H9 (cell line): ENCODE measurements at places on chromosomes 1 and 21. TPM values are rescaled to one million over a fixed set of nuclear protein-coding genes. Genes with fewer than 3 reads are reported as not detected.

The CD5L gene
- not detected in 2 replicates for total RNA-seq

The NBPF12 gene
- total RNA-seq, result 6.4 and 8.0 TPM in 2 replicates

GRCh38 chr1:223776075-223776814, 63.9 kb downstream of the CAPN2 start:
- no peak for DNase-seq

- DNase-seq, result no peak
Observed at GRCh38 chr1:111290104-111290503, 547 bp upstream of the CHIA start.

DNA sequence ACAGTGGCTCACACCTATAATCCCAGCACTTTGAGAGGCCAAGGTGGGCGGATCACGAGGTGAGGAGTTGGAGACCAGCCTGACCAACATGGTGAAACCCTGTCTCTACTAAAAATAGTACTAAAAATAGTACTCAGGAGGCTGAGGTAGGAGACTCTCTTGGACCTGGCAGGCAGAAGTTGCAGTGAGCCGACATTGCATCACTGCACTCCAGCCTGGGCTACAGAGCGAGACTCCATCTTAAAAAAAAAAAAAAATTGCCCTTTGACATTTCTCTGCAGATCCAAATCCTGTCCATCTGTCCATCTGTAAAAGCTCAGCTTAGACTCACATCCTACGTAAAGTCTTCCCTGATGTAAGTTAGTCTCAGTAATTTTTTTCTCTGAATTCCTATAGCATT, 6.2 kb upstream of the NCF2 start:
- DNase-seq, result no peak

- no peak for DNase-seq
Observed at GRCh38 chr1:156901966-156902915, 8.7 kb downstream of the PEAR1 start.

The TLR5 gene
- not detected in 2 replicates for total RNA-seq

DNA sequence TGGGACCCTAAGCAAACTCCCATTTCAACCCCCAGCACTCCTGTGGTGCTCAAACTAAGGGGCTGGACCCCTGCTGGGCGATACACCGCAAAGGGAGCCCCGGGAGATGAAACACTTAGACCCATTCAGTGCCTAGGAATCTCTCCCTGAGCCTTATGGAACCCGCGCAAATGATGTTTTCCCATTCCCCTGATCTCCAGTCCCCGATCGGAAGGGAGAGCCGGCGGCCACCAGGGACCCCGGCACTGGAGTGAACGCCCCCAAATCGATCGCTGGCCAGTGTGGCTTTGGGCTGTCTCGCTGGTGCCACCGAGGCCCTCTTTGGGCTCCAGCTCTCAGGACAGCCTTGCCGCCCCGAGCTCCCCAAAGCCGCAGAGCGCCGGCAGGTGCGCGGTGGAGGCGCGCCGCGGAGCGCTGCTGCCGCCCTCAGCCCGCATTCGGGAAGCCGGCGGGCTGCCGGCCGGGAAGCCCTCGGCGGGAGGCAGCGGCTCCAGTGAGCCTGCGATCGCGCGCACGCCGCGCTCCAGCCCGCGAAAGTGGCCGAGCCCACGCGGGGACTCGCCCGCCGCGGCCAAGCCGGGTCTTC, 1.1 kb downstream of the PLXNA2 start:
- DNase-seq, result no peak

- DNase-seq, result no peak
Observed at GRCh38 chr1:63069214-63069613, 253.2 kb upstream of the FOXD3 start.

GRCh38 chr1:234928642-234929041, 200.0 kb downstream of the TOMM20 start:
- DNase-seq, result no peak

The RUNX3 gene
- total RNA-seq, result 0.33 and 0.35 TPM in 2 replicates

- DNase-seq, result no peak
Observed at GRCh38 chr1:100332331-100332730, 20.0 kb upstream of the CDC14A start.

GRCh38 chr1:76862447-76862846, 4.8 kb upstream of the ST6GALNAC5 start:
- DNase-seq, result no peak

- peak; percentile 85 for DNase-seq
Observed at GRCh38 chr1:94660994-94661393, 119.4 kb upstream of the F3 start.

The SDC3 gene
- 24.2 and 25.9 TPM in 2 replicates for total RNA-seq

The KRTAP20-2 gene
- total RNA-seq, result not detected in 2 replicates

DNA sequence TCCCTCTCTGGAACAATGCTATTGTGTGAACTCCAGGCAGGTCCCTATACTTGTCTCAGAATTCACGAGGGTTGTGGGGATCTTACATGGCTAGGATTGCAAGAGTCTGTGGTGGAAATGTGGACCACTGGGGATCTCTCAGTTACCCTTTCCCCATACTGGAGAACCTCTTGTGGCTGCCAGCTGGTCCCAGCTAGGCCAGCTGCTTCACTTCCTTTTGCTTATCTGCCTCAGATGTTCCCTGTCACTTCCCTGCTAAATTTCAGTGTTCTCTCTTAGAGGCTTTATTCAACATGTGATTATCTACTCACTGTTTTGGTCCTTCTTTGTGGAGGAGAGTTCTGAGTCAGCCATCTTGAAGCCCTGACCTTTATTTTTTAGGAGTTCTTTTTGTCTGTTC, 75.9 kb upstream of the SAMD13 start:
- no peak for DNase-seq

- no peak for DNase-seq
Observed at GRCh38 chr1:208737161-208737560, 493.0 kb upstream of the PLXNA2 start.

The GJA4 gene
- total RNA-seq, result 1.4 and 2.1 TPM in 2 replicates

DNA sequence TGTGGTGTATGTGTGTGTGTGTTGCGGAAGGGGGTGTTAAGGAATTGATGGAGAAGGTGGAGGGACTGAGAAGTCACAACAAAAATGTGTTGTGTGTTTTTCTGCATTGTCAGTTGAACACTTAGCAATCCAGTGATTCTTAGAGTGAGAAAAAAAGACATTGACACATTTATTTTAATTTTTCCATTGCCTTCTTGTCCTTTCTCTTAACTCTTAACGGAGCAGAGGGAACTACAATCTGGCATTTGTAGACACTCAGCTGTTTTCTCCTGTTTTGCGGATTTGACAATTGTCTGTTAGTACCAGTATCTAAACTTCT, 725 bp downstream of the C1orf53 start:
- no peak for DNase-seq

GRCh38 chr1:152577168-152577567, 3.1 kb downstream of the LCE3D start:
- no peak for DNase-seq

DNA sequence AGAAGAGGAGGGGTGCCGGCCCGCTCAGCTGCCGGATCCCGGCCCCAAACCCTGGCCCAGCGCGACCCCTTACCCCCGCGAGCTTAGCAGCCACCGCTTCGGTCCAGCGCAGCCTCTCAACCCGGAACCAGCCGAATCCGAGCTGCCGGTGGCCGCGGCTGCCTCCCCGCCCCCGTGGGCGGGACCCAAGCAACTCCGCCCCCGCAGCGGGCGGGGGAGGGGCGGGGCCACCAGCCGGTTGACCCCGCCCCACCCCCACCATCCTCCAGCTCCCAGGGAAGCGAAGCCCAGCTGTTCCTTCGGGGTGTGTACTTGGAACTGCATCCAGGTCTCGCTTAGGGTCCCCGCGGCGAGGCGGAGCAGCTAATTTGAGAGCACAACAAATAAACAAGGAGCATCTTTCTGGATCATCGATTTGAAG, at the start of gene TRIM62:
TSS of gene TRIM62 (minus strand) at position 123 of the 421 bp plus-strand sequence. CDS start 611 bp downstream, outside the sequence.
- DNase-seq, result peak; percentile 88

DNA sequence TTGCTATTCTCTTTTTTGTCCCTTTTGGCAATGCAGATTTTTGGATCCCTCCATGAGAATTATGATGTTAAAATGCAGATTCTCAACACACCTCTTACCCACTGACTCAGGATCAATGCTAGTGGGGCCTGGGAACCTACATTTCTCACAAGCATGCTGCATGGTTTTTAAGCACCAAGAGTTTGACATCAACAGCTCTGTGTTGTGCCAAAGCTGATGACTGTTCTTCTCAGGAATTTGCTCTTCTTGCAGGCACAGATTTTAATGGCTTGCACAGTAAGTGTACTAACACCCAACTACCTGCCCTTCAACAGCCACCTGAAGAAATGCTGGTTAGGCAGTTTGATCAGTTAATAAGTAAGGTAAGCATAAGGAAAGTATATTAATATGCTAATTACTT, 468.7 kb downstream of the PTBP2 start:
- DNase-seq, result no peak

DNA sequence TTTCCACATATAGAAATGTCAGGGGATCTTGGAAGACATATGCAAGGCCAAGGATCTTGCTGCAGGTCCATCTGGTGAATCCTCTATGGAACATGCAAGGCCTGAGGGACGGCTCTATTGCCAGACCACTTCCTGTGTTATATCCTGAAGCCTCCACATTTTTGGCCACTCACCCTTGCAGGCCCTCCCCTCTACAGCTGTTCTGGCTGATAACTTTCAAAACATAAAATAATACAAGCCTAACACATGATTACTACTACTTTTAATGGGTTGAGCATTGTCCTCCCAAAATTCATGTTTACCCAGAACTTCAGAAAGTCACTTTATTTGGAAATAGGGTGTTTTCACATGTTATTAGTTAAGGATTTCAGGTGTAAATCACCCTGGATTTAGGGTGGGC, 18.5 kb upstream of the LYPLAL1 start:
- DNase-seq, result no peak

DNA sequence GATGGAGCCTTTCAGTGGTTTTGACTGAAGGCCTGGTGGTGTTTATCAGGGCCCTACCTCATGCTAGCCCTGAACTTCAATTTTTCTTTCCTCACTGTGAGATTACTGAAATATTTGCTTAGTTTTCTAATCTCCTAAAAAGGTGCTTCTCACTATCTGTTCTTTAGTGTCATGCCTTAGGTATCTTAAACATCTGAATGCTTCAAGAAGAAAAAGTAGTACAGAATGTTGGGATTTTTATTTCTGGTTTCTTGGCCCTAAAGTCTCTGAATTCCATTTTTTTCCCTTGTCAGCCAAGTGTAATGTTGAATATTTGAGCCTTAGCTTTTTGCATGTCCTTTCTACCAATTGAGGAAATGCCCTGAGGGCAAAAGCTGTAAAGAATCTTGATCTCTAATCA, 47.9 kb upstream of the PRKACB start:
- no peak for DNase-seq

DNA sequence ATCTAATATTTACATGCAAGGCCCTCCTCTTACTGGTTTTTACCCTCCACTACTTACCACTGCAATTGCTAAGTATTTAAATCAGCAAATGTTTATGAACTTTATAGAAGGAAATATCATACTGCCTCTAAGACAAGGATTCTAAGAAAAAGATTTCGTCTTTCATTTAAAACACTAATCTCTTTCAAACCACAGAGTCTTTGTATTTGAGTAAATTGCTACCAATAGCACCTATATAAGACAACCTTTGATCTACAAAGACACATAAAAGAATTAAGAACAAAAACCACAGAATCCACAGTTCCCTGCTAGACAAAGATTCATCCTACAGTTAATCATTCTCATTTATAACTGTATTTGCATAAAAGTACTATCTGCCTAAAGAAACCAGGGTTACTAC, 37.6 kb downstream of the RNF115 start:
- no peak for DNase-seq

DNA sequence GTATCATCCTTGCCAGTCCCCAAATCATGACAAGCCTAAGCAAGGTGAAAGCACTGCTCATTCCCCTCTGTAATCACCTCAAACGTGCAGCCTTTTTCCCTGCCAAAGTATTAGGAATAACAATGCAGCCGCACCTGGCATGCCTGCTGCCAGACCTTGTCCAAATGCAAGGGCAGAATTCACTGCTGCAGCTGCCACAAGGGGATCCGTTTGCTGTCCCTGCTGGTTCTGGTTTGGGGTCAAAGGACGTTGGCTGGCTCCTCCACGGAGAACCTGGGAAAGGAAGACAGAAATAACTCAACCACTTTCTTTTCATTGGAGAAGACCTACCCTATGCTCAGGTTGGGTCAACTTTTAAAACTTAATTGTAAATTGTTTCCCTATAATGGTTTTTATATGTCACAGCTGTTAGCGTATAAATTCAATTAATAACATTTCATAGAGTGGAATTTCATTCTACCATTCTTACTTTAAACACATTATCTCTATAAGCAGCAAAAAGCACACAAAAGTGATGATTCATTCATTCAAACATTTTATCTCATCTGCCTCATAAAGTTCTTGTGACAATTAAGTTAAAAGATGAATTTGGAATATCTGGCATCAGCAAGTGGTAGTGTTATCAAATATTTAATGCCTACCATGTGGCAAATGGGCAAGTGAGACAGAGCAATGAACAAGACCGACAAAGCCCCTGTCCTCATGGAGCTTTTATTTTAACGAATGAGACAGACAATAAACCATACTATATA, 59.8 kb upstream of the SDC3 start:
- no peak for DNase-seq

DNA sequence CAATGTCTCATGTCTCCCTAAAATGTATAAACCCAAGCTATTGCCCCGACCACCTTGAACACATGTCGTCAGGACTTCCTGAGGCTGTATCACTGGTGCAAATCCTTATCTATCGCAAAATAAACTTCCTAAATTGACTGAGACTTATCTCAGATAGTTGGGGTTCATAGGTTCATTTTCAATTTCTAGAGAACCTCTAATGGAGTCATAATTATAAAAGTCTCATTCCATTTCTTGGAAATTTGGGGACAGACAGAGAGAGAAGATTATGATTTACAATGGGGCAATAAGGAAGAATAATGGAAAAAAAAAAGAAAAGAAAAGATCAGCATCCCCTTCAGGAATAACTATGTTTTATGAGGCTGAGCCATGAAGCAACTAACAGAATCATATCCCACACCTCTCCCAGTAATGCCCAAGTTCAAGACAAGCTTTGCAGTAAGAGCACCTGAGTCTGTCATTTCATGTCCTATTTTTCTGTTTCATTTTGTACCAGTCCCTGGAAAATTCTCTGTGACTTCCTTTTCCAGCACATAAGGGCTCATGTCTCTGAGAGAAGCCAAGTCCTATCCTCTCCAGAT, 70.0 kb upstream of the ETS2 start:
- DNase-seq, result no peak

- DNase-seq, result no peak
Observed at GRCh38 chr1:43348343-43348808, 10.4 kb upstream of the CDC20 start.

DNA sequence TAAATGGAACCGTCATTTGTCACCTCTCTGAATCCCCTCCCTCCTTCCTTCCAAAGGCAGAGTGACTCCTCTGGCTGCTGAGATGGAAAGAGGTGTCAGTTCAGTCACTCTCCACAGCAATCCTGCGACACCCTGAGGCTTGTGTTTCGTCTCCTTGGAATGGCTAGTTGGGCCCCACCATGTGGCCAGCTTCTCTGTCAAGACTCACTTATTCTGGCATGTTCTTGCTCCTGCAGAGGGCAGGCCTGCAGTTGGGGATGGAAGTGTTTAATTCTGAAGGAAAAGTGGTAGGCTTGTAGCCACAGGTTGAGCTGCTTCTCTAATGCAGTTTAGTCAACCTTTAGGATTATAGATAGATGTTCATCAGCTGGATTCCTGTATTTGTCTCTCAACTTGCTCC, 149.6 kb downstream of the LMO4 start:
- peak; percentile 75 for DNase-seq
